ENCODE measurements at places on chromosomes 16 and 17.

DNA sequence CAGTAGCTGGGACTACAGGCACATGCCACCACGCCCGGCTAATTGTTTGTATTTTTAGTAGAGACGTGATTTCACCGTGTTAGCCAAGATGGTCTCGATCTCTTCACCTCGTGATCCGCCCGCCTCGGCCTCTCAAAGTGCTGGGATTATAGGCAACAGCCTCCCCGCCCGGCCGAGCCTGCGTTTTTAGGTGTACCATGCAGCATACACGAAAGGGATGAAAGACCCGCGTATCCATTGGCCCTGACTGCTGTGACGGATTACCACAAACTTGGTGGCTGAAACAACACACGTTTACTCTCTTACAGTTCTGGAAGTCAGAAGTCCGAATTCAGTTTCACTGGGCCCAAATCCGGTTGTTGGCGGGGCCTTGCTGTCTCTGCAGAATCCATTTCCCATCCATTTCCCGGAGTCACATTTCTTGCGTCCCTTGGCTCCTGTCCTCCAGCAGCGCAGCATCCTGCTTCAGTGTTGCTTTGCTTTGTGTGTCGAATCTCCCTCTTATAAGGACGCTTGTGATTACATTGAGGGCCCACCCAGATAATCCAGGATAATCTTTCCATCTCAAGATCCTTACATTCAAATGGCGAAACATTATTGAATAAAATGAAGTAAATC is 8.3 kb upstream of the GUCY2D start:
- DNase-seq, result no peak

DNA sequence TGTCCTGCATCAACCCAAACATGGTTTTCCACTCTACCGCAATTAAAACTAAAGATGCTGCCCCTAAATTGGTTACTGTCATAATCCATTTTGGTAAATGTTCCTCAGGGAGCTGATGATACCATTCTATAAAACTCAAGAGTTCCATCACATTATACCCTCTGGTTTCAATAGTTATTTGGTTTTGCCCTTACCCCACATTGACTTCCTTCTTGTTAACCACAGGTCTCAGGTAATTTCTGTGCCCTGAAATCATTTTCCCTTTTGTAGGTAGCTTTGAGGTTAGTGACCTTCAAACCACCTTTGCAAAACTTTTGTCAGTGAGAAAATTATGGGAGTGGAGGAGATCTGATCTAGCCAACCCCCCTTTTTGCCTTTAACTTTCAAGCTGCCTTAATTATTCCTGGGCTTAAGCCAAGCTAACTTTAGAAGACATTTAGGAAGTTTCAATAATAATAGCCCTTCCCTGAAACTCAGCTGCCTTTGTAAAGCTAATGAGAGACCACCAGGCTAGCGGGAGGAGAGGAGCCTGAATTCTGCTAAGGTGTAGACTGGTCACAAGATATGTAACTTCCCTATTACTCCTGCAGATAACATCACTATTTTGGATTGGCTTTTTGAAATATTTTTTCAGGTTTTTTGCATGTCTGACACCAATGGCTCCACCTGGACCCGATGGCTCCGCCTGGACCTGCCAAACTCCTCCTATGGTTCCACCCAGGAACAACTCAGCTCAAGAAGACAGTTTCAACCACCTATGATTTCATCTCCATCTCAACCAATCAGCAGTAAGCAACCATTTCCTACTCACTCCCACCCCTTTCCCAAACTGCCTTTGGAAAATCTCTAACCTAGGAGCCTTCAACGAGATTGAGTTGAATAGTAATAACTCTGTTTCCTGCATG is 224.9 kb downstream of the HS3ST3B1 start:
- DNase-seq, result no peak

DNA sequence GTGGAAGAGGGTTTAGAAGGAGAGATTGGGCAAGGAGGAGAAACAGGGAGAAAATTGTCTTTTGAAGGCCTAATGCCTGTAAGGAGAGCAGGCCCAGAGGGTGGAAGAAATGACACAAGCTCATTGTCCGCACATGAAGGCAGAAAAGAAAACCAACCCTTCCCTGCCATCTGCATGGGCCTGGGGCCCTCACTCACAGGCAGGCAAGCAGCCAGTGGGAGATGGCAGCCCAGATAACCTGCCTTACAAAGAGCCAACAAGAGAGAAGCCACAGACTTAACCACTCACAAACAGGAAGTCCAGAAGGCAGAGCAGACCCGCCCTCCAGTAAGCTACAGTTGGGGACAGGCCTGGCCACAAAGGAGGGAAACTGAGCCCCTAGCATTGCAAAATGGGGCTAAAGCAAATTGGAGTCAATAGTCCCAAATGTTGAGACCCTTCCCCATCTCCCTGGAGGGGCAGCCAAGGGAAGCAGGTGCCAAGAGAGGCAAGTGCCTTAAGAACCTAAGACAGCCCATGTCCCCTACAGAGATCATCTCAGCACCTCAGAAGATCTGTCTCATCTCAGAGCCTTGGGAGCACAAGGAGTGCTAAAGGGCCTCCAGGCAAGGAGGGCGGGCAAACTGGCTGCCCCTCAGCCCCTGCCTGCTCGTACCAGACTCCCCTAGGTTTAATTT is 7.3 kb upstream of the TSPOAP1 start:
- DNase-seq, result no peak

DNA sequence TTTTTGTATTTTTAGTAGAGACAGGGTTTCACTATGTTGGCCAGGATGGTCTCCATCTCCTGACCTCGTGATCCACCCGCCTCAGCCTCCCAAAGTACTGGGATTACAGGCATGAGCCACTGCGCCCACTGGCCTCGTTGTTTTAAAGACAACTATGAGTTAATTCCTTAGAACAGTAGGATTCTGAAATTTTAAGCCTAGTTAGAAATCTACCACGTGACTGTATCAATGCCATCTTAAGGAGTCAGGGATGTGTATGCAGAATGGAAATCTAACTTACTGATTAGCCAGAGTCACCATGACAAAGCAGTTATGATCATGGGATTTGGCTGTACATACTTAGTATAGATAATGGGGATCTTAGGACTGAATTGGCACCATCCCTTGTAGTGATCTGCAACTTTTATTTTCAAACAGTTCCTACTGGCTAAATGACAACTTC is 2.8 kb downstream of the CEP20 start:
- DNase-seq, result no peak

- DNase-seq, result no peak
Observed at GRCh38 chr17:32341141-32341856, 674 bp downstream of the C17orf75 start.

GRCh38 chr16:68037841-68038597 is 14.9 kb downstream of the DUS2 start:
- DNase-seq, result no peak

GRCh38 chr16:86249631-86250030 is 260.7 kb upstream of the FOXF1 start:
- no peak for DNase-seq

DNA sequence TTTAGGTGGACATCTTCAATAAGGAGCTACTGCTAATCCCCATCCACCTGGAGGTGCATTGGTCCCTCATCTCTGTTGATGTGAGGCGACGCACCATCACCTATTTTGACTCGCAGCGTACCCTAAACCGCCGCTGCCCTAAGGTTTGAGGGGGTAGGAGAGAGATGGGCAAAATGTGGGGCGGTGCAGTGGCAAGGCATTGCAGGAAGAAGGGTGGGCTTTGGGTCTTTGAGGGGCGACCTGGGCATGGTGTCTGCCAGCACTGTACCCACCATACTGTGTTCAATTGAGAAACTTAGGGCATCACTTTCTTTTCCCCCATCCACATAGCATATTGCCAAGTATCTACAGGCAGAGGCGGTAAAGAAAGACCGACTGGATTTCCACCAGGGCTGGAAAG is 8.6 kb downstream of the SENP3 start:
- DNase-seq, result no peak

DNA sequence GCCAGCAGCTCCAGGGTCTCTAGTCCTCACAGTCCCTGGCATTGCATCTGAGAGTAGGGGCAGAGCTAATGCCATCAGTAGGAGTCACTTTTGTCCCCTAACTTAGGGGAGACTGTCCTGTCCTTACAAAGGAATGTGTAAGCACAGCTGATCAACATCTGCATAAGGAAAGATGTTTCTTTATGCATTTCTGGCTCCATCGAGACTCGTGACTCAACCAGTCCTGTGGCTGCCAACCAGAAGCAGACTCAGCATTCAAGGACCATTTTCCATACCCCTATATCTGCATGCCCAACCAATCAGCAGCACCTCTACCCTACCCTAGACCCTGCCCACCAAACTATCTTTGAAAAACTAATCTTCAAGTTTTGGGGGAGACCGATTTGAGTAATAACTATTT is 8.2 kb upstream of the MPP2 start:
- DNase-seq, result no peak

DNA sequence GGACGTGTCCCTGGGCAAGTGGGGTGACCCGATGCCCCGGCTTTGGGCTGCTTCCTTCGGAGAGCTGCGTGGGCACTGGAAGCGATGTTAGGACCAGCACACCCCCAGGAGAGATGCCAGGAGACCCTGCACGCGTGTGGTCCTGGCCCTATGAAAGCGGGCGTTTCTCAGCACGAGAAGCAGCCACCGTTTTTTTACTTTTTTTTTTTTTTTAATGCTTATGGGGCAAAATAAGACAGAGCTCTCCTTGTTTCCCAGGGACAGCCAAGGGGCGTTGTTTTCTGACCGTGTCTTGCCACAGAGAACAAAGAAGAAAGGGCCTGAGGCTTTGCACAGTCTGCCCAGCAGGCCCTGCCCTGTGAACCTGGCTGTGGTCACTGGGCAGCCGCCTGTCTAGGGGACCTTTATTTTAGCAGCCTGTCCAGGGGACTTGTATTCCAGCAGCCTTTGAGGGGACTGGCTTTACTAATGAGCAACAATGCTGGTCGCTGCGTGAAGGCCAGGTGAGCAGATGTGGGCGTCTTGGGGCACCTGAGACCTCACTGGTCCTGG is 996 bp downstream of the SLC25A10 start:
- no peak for DNase-seq

- DNase-seq, result no peak
Observed at GRCh38 chr17:66822009-66822408, 12.9 kb upstream of the CACNG5 start.

GRCh38 chr16:82481455-82481854 is 145.3 kb upstream of the CDH13 start:
- no peak for DNase-seq

GRCh38 chr16:24024971-24025370 is 189.2 kb downstream of the PRKCB start:
- DNase-seq, result no peak

GRCh38 chr17:16975277-16975651 is 3.3 kb upstream of the TNFRSF13B start:
- DNase-seq, result no peak

DNA sequence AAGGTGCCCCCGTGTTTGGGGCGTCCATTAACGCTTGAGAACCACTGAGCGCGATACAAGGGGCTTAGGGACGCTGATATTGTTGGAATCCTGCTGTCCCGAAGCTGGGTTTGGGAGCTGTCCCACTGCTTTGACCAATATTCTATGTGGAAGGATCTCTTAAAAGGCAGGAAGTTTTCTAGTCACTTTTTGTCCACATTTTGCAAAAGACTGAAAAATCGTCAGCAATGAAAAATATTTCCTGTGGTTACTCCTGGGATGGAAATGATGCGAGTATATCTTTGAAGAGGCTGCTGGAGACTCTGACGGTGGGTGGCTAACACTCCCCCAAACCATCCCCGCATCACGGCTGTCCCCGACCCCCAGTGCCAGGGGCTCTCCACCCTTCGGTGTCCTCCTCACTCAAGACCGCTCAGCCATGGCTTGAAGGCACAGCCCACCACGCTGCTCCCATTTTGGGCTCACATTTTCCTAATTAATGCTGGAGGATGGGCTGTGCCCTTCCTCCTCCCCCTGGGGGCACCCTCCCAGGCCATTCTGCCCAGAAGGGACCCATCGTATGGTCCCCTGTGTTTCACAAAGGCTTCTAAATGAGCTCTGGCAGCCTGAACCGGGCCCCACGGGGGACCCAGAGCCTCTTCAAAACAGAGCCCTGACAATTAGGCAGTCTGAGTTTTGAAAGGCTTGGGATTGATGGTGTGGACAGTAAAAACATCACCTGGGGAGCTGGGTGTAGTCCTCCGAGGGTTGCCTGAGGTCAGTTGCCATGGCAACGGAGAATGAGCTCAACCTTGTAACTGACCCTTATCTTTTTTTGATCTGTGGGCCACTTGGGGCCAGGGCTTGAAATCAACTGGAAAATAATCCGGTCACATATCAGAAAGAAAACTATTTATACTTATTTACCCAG is 158.6 kb downstream of the C16orf78 start:
- no peak for DNase-seq

DNA sequence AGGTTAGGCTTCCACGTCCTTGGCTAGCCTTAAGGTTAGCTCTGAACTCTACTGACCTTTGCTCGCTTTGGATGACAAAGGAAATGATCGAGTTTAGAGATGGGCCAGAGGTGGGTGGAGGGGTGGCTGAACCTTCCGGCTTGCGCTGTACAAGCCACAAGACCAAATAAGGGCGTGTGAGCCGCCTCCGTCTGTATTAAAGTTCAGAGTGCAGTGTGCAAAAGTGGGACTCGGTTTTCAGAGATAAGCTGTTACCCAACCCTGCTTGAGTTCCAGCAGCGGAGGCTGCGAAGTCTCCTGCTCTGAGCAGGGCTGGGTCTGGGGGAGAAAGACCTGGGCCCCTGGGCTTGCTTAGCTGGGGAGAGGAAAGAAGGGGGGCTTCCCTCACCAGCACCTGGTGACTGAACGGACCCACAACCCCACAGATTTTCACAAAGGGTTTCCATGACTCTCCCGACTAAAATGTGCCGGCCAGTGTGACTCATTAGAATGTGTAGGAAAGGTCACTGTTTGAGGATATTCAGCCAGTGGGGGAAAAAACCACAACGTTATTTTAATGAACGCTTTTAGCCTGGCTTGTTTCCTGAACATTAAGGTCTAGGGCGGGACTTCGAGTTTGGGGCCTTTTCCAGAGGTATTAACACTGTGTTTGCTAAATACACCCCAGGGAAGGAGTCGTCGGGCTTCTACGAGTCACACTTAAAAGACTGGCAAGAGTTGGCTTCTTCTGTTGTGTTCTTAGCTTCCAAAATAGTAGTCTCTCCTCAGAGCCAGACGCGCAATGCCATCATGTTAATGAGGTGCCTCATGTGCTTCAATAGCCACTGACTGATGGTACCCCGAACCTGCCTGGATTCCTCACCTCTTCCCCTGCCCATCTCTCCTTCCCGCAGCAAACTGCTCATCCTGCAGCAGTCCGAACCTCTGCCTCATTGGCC is 67.0 kb downstream of the CENPV start:
- DNase-seq, result no peak

DNA sequence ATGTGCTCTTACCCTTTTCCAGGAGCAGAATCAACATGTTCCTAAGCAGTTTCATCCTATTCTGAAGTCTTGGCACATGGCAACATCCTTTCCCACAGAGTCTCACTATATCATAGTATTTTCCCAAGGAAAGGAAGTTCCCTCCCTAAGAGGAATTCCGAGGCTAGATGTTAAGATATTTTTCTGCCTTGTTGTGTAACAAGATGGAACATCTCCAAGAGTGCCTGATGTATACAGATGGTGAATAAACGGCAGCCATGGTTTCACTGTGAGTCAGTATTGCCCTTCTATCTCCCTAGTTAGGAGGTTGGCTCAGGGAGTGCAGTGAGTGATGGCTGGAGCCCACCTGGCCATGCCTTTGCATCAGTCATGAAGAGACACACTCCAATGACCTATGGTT is 48.2 kb downstream of the SPACA3 start:
- DNase-seq, result no peak
